MCF 10A (cell line): ENCODE measurements at places on chromosomes 7 and 10.

GRCh38 chr7:82964150-82964882 is 198.4 kb downstream of the PCLO start:
- no peak for DNase-seq

DNA sequence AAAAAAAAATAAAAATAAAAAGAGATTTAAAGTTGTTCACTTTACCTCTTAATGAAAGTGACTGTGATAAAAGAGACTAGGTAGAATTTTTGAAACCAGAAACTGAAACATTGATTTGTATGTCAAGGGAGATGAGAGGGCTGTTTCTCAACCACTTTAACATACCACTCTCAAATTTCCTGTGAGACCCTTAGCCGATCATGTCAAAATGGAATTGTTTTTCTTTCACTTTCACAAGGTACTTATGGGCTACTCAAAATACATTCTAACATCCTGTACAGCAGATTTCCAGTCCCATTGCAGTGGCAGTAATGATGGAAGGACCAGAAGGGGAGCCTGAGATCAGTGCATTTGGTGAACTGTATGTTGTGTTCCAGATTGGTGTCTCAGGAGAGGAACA is 261.2 kb downstream of the PPP1R3A start:
- no peak for DNase-seq

GRCh38 chr7:116528008-116528789 is 3.4 kb downstream of the CAV1 start:
- peak; percentile 91 for DNase-seq

DNA sequence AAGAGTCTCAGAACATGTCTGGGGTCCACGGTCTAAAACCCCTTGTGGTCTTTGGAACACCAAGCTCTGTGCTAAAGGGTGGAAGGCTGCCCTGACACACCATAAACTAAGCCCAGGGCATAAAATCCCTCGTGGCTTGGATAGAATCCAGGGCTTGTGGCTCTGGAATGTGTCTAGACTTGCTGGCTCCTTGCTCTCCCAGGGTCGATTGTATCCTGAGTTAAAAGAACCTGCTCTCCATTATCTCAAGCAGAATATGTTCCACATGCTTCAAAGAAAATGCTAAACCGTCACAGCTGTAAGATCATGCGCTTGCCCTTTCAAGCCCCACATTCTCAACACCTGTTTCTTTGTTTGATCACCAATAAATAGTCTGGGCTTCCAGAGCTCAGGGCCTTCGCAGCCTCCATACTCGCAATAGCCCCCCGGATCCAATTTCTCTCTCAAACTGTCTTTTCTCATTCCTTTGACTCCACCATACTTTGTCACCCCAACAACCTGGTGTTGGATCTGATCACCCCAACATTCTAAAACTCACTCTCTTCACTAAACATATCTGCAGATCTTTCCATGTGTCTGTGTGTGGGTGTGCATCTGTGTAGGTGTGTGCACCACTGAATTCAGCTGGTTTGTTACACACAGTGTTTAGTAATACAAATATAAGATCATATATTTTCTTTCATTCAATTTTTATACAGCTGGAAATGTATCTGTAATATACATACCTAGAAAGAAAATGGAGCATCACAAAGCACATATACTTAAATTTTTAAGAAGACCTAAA is 238.5 kb downstream of the ZMYND11 start:
- peak; percentile 34 for DNase-seq

- no peak for DNase-seq
Observed at GRCh38 chr10:69652857-69653199, 22.8 kb downstream of the FAM241B start.

GRCh38 chr7:107711301-107711700 is 32.6 kb upstream of the CBLL1 start:
- no peak for DNase-seq

- no peak for DNase-seq
Observed at GRCh38 chr7:91098566-91098965, 165.7 kb upstream of the FZD1 start.
